Activated naive CD8-positive, alpha-beta T cell treated with anti-CD3 and anti-CD28 coated beads, Interleukin-2, amount 50 U/mL, for 16 hours (primary cell): ENCODE measurements at places on chromosomes 12 and 14.

DNA sequence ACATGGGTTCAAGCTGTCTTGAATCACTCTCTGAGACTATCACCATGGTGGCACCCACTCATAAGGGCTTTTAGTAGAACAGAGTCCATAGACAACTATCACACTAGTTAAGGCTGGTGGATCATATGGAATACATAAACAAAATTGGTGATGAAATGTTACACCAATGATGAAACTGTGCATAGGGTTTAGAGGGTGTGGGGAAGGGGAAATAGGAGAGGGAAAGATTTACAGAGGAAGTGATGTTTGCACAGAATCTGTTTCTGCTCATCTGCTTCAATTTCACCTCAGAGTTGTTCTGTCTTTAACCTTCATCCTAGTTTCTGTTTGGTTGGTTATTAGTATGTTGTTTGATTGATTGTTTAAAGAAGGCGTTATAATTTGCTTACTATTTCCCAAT, 2.4 kb upstream of the RXYLT1 start:
- no peak for DNase-seq

- no peak for DNase-seq
These were observed 2.6 kb upstream of the CAPRIN2 start for GRCh38 chr12:30757316-30757715.

DNA sequence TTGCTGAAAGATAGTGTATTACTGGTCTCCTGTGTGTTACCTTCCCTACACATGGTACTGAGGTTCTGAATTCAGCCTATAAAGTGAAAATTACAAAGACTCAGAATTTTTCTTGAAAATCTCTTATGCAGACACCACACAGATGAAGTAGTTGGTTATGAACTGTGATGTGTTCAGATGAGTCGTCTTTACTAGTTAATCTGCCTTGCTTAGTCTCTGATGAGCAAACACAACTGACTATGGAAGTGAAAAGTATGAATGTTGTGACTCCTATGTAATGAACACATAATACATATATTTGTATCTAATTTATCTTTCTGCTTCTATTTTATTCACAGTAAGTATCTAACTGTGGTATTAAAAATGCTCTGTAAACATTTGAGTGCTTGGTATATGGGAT, 4.7 kb downstream of the MTERF2 start:
- DNase-seq: no peak

DNA sequence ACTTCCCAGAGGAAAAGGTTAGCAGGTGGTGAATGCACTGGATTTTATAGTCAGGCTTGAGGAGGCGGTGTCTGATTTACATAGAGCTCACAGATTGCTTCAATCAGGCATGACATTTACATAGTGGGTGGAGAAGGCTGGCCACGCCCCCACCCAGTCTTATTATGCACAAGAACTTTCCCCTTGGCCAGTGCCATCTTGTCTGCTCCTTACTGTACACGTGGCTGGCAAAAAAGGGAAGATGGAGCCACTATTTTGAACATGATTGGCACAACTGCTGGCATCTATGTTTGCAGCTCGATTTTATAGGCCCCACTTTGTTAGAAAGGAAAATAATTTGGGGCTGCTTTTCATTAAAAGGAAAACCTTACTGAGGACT, 10.9 kb upstream of the LGMN start:
- no peak for DNase-seq

GRCh38 chr14:100810861-100811461, 15.0 kb upstream of the MEG3 start:
- no peak for DNase-seq

DNA sequence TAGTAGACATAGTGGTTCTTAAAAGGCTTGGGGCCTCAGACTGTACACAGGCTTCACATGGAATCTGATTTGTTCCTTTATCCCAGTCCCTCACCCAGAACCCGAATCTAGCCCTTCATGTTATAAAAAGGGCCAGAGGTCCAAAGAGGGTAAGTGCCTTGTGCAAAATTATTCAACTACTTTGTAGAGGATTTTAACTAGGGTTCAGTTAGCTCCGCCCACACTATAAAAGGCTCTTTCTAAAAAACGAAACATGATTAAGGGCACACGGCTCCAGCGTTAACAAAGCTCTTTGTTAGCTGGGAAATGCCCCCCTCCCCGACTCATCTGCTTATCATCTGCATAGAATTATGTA, 3.2 kb upstream of the SOCS2 start:
- no peak for DNase-seq

DNA sequence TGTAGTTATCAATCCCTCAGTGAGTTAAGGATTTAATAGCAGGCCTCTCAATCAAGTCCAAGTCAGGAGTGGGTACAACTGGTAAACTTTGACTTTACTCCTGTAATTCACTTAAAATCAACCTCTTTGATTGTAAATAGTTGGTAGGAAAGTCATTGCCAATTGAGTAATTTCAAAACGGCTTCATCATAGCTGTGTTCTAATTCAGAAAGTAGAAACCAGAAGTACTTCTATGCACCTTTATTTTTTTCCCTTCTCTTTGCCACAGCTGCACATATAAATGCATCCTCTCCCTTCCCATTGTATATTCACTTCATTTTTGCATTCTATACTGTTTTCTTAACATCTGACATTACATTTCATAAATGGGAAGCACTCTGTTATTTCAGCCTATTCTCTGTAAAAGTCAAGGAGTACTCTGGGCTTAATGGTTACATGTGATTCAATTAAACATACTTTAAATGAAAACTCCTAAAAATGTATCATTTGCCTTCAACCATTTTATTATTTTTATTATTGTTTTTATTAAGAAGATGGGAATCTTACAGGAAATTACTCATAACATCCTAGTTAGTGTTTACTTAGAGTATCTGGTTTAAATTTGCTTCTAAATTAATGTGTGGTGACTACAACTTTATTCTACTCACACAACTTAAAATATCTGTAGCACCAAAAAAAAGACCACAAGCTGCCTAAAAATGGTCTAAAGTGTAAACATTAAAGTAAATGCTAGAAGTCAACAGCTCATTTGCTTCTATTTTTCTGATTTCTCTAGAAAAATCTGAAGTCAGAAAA, 171.2 kb downstream of the CEP128 start:
- no peak for DNase-seq

GRCh38 chr12:16939871-16940306, 333.9 kb upstream of the LMO3 start:
- DNase-seq: no peak

DNA sequence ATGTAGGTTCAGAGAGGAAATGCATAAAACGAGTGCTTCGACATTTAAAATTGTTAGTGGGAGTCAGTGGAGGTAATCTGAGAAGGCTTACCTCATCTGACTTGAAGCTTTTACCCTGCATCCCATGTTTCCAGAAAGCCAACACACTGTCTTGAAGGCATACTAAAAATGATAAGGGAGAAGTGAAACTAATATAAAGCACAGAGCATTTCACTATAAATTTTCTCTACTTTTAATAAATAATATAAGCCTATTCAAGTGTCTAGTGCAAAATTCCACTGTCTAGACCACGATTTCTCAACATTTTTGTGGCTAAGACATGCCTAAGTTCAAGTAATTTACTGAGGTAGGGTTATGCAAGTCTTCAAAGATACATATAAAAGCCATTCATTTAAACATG, 29.1 kb upstream of the CDKL1 start:
- no peak for DNase-seq

DNA sequence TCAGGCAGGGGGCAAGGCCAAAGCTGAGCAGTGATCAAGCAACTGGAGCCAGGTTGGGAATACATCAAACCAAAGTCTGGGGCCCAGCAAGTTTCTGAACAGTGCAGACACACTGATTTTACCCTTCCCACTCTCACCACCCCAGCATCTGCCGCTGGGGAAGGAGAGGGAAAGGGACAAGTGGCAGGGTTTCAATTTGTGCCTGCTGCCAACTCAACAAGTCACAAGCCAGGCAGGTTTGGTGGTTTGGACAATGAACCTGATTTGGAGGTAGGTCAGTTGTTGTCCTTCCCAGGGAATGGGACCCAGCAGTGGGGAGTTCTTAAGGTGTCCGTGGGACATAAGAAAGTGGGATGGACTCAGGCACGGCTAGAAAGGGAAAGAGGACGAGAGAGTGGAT, 151.9 kb upstream of the NOS1 start:
- DNase-seq: no peak

DNA sequence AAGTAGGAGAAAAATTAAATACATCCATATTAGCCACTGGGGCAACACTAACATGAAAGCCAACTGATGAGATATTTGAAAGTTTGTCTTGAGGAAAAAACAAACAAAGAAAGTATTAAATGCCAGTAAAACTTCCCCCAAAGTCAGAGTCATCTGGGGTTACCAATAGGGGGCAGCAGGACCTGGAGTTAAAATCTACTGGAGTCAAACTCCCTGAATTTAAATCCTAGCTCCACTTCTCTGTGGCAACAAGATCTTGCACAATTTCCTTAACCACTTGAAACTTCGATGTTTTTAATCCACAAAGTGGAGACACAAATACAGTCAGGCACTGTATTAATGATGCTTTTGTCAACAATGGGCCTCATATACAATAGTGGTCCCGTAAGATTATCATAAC, 14.4 kb downstream of the PLEKHG7 start:
- no peak for DNase-seq

DNA sequence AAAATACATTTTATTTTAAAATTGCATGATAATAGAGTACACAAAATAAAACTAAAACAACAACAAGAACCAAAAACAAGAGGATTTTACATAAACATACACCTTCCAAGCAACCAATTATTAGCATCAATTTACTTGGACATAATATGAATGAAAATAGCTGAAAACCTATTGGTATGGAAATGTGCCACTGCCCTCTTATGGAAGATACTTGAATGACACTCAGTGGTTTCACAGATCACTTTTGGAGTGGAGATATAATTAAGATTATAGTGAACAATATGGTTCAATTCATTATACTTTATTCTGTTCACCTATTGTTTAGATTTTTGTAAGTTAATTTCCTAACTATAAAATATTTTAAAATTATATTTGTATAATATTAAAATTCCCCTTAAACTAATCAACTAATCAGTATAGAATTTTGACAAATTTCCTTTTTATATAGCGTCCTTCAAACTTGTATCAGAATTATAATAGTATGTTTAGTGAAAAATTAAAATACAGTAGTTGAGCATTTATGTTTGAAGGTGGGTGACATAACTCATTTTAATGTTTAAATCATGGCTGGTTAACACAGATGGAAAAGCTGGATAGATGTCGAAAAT, 70.1 kb downstream of the SLC6A15 start:
- DNase-seq: no peak

GRCh38 chr14:64717870-64718269, 13.6 kb downstream of the PLEKHG3 start:
- DNase-seq: no peak

DNA sequence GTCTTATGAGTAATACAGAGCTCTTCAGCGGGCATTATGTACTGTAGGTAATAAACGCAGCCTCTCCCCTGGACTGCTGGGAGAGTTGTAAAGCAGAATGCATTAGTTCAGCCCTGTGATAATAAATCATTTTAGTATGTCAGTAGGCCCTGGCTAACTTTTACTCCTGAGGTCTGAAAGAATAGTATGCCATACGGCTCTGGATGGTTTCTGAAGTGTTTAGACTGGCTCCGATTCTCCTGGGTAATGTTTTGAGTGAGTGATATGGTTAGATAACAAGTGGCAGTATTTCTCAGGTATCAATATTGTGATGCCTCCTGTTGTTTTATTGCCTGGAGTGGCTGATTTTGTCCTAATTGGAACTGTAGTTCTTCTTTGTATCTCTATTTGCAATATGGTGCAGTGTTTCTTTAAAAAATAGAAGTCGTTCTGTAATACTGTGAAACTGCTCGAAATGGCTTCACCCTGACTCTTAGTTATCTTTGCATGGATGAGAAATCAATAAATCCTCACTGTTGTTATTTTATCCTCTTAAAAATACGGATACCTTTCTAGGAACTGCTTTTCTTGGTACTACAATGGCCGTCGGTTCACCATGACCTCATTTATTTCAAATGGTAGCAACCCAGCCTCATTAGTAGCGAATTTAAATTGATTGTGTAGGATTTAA, 100.2 kb downstream of the PDZRN4 start:
- DNase-seq: no peak

DNA sequence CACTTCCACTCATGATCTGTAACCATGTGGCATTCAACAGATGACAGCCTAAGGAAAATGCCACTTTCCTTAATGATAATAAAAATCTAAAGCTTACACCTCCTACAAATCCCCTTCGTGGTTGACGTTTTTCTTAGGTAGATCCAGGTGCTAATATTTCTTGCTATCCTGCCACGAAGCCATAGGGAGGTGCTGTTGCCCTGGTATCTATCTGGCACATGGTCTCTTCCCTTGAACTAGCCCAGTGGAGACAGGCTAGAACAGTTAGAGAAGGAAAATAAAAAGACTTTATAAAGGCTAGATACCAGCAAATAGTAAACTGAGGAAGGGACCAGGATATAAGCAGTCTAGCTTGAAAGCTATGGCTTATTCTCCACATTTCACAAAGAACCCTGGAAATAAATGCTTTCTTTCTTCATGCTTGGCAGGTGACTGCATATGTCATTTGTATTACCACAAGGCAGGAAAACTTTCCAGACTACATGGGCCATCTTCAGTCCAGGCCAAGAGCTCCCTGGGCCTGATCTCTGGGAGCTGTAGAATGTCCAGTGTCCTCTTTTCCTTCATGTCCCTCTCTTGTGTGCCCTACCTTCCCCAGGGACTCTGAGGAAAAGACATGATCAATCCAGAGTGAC, 15.3 kb downstream of the SPIC start:
- no peak for DNase-seq

DNA sequence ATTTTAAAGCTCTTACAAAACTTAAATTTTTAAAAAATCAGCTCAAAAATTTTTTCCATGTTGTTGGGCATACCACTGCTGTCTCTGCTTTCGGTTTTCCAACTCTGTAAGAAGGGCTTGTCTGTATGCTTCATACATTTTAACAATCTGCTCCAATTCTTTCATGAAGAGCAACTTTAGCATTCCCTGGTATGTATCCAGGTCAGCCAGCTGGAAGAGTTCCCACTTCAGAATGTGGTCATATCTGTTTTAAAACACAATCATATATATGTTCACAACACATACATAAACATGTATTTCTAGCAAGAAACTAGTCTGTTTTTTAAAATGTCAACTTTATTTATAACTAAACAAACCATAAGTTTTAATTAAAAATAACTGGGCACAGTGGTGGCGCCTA, 33.0 kb downstream of the SAV1 start:
- DNase-seq: no peak

GRCh38 chr14:59207506-59207933, 19.1 kb downstream of the DAAM1 start:
- no peak for DNase-seq

DNA sequence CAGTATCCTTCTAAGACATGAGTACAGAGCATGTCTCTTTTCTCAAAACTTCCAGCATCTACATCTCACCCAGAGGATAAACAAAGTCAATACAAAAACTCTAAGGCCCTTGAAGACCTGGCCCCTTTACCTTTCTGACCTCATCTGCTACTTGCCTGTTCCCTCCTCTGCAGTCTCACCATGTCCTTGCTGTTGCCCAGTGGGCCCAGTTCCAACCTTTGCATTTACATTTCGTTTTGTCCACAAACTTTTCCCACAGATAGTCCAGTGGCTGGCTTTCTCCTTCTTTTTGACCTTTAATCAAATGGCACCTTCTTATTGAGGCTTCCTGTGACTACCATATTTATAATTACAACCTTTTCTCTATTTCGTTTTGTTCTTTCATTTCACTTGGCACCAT, 1.6 kb downstream of the IRAK4 start:
- DNase-seq: no peak
